ENCODE measurements at places on chromosomes 2 and 18.
A peak's percentile ranks its signal among the peaks of the same experiment; 100 is the strongest.

- DNase-seq, result peak; percentile 90
These were observed 19.0 kb downstream of the BOK start for GRCh38 chr2:241577413-241578122.

GRCh38 chr18:74497778-74498177 is 1.6 kb downstream of the CNDP2 start:
- no peak for DNase-seq

DNA sequence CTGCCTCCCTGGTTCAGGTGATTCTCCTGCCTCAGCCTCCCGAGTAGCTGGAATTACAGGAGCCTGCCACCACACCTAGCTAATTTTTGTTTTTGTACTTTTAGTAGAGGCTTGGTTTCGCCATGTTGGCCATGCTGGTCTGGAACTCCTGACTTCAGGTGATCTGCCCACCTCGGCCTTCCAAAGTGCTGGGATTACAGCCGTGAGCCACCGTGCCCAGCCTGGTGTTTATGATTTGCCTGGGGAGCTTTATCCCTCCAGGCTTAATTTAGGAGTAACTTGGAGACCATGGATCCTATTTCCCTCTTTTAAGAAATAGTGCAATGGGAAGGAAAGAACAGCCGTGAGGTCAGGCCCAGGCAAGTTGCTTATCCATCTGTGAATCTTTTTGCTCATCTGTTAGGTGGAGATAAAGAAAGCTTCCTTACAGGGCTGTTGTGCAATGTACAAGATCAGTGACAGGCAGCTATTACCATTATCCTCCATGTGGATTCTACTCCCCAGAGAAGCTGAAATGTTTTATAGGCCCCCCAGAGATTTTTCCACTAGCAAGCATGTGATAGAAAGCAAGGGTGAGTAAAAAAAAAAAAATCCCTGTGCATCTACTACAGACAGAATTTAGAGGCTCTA is 104.9 kb upstream of the MGAT5 start:
- DNase-seq, result peak; percentile 20

- DNase-seq, result no peak
These were observed 90.0 kb downstream of the ZCCHC2 start for GRCh38 chr18:62612776-62613175.

DNA sequence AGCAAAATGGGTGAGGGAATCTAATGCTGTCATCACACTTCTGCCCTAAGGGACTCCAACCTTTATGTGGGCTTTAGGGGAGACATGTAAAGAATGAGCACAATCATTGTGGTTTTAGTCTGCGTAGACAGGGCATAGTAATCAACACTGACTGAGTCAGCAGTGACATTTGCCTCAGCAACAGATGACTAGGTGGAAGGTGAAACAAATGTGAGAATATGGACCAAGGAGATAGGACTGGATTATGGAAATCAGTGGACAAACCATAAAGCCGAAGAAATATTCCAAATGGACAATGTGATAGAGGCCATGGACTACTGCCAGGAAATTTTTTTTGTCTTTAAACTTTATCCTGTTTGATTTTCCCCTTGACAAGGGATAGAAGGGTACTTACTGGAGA is 83.9 kb downstream of the PDK1 start:
- no peak for DNase-seq

GRCh38 chr2:23414871-23415270 is 29.9 kb downstream of the KLHL29 start:
- DNase-seq, result no peak

DNA sequence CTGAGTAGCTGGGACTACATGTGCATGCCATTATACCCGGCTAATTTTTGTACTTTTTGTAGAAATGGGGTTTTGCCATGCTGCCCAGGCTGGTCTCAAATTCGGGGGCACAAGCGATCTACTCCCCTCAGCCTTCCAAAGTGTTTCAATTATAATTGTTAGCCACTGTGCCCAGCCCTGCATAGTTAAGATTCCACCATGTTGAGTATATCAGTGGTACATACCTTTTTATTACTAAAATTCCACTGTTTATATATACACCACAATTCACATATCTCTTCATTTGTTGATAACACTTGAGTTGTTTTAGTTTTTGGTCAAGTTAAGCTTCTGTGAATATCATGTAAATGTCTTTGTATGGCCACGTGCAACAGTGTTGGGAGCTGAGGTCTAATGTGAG is 12.8 kb upstream of the FMNL2 start:
- DNase-seq, result no peak

GRCh38 chr2:120504936-120505705 is 159.2 kb downstream of the INHBB start:
- no peak for DNase-seq
